ENCODE measurements at places on chromosomes 5 and 9.
A peak's percentile ranks its signal among the peaks of the same experiment; 100 is the strongest.

- DNase-seq = no peak
Measured at GRCh38 chr5:167140548-167141291, 1150.7 kb upstream of the WWC1 start.

DNA sequence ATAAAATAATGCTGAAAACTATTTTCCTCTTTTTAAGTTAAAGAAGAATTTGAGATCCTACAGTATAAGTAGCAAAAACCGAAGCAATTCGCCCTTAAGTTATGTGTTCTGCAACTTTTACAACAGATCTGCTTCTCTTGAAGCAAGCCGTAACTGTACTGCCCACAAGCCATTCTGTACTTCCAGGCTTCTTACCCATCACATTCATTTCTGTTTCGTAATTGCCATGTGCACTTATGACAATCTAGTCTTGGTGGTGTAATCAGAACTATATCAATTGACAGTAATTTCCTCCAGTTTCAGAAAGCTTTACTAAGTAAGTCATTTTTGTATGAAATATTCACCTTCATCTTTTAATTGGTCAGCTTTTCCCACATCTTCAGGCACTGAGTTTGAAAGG, 13.8 kb downstream of the SGTB start:
- DNase-seq = no peak

DNA sequence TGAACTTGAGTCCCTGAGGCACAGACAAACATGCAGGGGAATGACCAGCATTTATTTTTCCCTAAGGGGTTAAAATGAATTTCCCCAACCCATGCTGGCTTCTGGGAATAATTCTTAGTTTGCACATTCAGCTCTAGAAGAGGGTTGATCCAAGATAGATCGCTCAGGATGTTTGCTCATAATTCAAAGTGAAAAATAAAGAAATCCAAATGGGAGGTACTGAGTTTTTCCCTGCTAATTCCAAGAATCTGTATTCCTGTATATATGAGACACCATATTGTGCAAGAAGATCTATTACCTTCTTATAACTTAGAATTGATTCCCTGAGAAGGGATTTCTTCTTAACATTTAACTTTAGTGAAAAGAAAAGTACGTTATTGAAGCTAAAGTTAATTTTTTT, 96.2 kb downstream of the VCAN start:
- no peak for DNase-seq

DNA sequence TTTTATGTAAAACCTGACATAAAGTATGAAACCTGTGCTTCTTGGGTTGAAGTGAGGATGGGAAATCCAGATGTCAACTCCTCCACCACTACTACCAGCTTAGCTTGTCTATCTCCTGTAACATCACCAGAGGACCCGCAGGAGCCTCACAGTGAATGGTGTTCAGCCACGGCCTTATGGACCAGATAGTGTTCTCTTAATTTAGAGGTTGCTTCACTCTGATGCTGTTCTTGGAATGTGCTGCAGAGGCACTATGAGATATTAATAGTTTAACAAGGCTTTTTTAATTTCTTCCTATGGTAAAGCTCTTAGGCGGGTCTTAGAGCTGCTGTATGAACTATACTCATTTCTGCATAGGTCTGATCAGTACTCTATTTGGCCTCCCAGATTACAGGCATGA, 27.9 kb downstream of the NFX1 start:
- no peak for DNase-seq

GRCh38 chr5:9429691-9430215, 116.1 kb downstream of the SEMA5A start:
- no peak for DNase-seq

DNA sequence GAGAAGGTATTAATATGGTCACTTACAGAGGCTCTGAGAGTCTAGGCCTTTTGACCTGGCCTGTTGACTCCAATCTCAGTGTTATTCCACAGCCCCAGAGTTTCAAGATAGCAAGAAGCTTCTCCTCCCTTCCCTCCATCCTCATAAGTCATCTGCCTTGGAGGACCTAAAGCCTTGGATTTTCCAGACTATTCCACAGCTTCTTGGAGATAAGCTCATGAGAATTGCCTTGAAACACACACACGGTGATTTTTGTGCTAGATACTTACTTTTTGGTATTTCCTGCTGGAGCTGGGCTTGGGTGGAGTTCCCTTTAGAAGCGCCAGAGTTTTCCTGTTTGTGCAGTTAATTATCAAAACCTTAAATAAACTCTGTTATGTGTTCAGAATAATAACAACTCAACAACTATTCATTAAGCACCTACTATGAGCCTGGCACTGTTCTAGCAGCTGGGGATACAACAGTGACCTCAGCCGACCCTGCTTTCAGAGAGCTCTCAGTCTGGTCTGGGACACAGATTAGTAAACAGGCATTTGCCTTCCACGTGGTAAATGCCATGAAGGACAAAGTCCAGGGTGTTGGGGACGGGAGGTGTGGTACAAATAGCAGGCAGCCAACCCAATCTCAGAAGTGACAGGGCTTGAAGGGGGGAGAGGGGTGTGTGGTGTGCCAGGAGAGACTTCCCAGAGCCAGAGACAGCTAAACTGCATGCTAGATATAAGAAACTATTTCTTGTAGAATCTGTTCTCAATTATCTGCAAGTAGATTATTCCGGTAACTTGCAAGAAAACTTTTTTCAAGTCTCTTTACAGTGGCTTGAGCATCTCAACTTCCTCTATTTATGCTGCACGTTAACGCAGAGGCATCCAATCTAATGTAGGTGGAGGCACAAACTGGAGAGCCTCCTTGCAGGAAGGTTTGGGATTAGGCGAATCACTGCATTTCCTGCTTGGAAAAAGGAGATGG, 55.9 kb upstream of the KLF9 start:
- DNase-seq = no peak

- peak; percentile 40 for DNase-seq
Measured at GRCh38 chr5:54570916-54571315, 53.4 kb downstream of the SNX18 start.

DNA sequence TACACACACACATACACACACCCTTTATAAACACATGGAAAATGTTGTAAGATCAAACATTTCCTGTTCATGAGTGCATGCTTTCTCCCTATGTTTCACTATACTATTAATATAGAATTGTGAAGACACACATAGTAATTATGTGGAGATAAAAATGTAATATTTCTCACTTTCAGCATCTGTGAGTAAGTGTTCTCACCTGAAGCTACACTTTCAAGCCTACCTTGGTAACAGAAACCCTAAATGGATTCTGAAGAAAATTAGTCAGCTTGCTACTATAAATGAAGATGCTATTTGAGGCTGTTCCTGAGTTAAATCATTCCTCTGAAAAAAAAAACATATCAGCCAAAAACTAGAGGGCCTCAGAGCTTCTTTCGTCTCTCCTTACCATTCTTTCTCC, 81.1 kb upstream of the GNA14 start:
- DNase-seq = no peak

DNA sequence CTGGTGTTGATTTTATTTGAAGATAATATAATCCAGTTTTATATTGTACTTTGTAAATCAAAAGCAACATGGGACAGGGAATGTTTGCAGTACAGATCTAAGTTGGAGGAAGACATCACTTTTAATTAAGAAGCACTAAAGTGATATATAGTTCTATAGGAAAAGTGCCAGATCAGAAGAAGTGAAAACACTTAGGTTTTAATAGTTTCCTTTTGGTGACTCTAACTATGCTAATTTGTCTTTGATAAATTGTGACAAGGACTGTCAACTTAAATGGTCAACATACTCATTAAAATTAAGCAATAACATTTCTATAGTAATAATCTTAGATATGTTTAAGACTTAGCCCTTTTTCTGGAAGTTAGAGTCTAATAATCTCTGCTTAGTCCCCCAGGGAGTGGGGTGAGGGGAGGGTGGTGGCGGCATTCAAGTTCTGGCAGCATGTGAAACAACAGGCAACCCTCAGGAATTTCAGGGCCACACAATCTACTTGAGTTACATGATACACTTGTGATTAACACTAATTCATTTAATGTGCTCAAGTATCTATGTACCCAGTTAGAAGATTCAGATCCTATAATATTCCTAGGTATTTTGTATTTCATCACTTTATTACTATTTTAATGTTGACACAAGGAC, 1026.5 kb downstream of the NR2F1-AS1 start:
- no peak for DNase-seq

DNA sequence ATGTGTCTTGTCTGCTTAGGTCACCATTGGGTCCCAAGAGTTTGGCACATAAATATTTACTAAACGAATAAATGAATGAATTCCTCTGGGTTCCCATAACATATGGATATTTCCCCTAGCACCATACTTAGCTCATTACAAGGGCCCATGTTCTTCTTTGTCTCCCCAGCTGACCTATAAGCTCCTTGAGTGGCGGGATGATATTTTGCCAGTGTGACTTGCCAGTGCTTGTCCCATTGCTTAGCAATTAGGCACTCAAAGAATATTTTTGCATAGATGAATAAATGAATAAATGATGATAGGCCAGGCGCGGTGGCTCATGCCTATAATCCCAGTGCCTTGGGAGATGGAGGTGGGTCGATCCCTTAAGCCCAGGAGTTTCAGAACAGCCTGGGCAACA, 16.9 kb upstream of the CTNNA1 start:
- no peak for DNase-seq

DNA sequence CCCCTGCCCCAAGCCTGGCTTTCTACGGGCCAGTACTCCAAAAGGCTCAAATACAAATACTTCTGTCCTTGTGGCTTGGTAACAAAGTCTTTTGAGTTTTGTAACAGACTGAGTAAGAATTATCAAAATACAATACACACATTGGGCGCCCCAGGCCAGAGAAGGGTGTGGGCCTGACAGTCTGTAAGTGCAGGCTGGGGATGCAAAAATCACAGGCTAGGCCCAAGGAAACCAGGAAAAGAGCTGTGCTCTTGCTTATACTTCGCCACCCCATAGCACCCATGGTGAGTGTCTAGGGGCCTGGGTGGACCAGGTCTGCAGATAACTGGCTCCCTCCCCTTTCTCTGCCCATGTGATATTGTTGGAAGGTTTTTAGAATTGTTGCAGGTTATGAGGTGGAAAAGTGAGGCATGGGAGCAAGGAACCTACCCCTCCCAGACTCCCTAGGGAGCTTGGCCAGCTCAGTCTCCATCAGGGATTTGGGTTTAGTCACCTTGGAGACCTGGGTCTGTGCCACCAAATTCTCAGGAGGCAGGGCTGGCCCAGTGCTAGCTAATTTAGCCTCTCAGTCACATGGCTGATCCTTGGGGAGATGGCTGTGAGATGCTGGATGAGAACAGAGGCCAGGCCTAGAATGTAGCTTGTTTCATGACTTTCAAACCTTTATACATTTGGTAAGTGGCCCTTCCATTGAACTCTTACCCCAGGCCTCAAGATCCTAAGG, 72.9 kb downstream of the TARS1 start:
- no peak for DNase-seq

DNA sequence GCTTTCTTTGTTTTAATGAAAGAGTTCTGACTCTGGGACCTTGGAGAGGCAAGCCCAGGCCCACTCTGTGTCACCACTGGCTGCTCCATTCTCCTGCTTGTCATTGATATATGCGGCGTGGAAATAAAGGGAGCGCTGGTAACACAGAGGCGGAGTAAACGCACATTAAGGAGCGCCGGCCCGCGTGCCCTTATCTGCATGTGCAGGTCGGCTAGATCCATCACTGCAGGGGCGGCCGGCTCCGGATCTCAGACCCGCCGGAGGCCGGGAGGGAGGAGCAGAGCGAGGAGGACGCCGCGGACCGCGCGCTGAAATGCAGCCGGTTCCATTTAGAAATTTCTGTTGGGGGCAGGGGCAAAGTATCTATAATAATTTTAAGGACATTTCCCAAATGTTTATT, 70.8 kb downstream of the MRPL36 start:
- no peak for DNase-seq

GRCh38 chr9:114456929-114457328, 48.3 kb downstream of the WHRN start:
- no peak for DNase-seq

- peak; percentile 34 for DNase-seq
Measured at GRCh38 chr5:135434591-135435466, 12.3 kb downstream of the DCANP1 start.

DNA sequence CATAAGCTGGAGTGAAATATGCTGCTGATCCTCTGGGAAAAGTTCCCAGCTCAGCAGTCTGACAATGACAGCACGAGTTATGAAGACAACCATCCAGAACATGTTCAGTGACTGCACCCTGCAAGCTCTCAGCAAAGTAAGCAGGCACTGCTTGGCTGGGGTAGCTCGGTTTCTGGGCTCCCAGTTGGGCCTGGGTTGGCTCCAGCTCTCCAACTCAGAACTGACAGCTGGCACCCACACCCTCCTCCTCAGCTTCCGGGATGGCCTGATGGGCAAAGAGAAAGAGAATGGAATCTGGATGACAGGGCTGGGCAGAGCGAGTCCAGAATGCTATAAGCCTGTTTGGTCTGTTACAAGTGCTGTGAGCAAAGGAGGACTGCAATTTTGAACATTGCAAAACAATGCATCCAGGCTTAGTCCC, 185.0 kb downstream of the CSNK1G3 start:
- DNase-seq = peak; percentile 60

DNA sequence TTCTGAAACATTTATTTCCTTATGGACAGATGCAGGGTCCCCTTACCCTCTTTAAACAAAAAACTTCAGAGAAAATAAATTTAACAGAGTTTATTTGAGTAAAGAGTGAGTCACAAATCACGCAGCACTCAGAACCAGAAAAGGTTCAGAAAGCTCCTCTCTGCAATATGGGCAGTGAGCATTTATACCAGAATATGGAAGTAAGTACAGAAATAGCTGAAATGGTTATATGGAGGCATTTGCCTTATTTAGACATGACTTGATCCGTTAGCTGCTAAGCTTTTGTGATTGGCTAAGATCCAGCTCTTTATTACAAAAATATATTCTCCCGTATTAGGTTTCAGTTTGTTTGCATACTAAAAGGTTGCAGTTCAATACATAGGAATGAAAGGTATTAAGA, 1554.1 kb downstream of the EFNA5 start:
- peak; percentile 41 for DNase-seq

- DNase-seq = peak; percentile 94
Measured at GRCh38 chr9:88791105-88791805, 200.0 kb upstream of the S1PR3 start.

DNA sequence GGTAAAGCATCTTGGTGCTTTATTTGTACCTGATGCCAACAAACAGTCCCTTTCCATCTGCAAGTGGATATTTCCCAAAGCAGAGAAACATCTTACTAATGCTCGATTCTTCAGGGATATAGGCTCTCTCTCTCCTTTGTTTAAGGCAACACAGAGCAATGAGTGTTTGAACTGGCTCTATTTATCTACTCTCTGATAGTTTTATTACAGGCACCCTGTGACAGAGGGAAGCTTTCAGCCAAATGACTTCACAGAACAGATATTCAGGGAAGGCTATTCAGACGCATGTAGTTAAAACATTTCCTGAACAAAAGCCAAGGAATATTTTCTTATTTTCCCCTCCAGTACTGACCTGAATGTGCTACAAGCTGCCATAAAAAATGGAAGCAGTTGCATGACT, 141.8 kb downstream of the YIPF5 start:
- peak; percentile 87 for DNase-seq

- peak; percentile 80 for DNase-seq
Measured at GRCh38 chr5:124583469-124584350, 162.7 kb downstream of the ZNF608 start.

- DNase-seq = peak; percentile 84
Measured at GRCh38 chr9:111298731-111299598, 31.1 kb downstream of the OR2K2 start.

GRCh38 chr9:2568689-2569088, 52.9 kb upstream of the VLDLR start:
- DNase-seq = no peak

All from foreskin fibroblast (primary cell).